Stimulated activated CD4-positive, alpha-beta T cell treated with anti-CD3 and anti-CD28 coated beads, TNF-alpha, amount 100 ng/mL, for 48 hours (primary cell): ENCODE measurements at places on chromosomes 13 and 19.

DNA sequence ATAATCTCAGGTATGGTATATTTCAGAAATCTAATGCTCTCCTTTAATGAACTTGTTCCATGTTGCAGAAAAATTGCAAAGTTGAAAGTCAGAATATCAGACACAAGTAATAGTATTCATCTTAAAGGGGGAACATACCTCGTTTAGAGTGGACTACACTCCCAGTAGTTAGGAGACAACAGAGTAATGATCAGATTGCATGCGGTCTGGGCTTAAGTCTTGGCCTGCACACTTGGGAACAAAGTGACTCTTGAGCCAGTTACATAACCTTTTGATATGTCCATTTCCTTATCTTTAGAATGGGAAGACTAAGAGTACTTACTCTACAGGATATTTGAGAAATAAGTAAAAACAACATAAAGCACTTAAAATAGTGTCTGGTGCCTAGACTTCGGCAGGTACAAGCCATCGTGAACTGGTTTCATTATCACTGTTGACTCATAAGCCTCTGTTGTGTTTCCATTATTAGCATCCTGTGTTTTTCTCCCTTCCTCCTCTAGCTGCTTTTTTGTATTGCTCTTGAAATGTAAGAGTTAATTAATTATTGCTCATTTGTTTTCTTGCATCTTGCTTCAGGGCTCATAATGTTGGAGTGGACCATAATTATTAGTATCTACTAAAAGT, 53.0 kb downstream of the DPY19L3 start:
- DNase-seq: no peak

- DNase-seq: no peak
Observed at GRCh38 chr13:79043208-79043607, 362.8 kb downstream of the RBM26 start.

DNA sequence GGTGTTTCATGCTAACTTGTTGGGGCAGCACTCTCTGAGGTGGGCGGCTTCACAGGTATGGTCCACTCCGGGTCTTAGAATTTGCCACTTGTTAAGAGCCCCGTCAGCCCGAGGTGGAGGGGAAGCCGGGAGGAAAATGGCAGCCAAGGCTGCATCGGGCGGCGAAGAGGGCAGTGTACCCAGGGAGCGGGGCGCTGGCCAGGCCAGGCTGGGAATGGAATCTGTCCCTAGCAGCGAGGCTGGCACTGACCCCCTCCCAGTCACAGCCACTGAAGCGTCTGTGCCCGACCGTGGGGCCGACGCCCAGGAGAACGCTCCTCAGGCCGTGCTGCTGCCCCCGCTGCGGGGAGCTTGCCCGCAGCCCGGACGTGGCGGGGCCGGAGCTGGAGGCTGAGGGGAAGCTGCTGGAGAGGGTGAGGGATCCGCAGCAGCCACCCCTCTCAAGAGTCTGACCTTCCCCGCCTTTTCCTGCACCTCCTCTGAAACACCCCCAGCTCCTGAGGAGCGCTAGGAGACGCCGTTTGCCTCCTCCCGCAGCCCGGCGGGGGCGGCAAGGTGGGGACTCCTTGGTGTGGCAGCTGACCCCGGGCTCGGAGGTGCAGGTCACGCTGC, 313.8 kb upstream of the SPRY2 start:
- DNase-seq: no peak

- no peak for DNase-seq
Observed at GRCh38 chr13:103451656-103452055, 385.4 kb upstream of the SLC10A2 start.

DNA sequence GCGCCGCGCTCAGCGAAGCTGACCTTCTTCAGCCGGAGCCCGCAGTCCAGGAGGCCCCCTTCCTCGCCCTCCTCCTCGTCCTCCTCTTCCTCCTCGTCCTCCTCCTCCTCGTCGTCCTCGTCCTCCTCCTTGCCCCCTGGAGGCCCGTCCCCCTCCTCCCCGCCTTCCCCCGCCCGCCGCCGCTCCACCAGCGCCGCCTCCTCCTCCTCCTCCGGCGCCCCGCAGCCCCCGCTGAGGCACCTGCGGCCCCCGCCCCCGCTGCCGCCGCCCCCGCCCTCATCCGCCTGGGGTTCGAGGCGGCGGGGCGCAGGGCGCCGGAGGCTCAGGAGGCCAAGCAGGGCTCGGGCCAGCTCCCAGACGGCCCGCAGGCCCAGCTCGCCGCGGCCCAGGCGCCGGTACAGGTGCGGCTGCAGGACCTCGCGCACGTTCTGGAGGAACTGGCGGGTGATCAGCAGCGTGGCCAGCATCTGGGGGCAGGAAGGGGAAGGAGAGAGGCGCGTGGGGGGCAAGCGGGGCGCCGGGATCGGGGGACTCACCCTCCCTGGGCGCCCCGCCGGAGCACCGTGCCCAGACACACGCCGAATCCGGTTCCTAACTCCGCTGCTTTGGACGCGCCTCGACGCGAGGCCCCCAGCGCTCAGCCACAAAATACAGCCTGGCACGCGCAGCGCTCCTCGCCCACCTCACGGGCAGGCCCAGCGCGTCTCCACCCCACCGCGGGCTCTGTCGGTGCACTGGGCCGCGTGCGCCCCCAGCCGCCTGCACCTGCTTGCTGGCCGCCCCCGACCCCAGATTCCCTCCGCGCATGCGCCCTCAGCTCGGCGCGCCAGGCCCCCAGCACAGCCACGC, 5.9 kb downstream of the ANO8 start:
- no peak for DNase-seq

DNA sequence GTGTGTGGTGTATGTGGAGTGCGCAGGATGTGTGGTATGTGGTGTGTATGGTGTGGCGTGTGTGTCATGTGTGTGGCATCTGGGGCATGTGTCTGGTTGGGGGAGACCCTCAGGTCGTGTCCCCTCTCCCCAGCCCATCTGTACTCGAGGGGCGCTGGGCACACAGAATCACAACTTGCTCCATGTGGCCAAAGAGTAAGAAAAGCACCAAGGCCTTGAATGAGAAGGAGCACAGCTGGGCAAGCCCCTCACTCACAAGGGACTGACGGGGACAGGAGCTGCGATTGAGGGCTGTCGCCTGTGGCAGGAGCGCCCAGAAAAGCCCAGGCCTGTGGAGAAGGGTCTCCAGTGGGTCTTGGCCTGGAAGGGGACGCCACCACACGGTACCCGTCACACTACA, 62.8 kb downstream of the PEPD start:
- no peak for DNase-seq

GRCh38 chr13:99385940-99386339, 78.7 kb upstream of the GPR183 start:
- no peak for DNase-seq

- no peak for DNase-seq
Observed at GRCh38 chr13:21256351-21256761, 79.9 kb downstream of the MRPL57 start.

DNA sequence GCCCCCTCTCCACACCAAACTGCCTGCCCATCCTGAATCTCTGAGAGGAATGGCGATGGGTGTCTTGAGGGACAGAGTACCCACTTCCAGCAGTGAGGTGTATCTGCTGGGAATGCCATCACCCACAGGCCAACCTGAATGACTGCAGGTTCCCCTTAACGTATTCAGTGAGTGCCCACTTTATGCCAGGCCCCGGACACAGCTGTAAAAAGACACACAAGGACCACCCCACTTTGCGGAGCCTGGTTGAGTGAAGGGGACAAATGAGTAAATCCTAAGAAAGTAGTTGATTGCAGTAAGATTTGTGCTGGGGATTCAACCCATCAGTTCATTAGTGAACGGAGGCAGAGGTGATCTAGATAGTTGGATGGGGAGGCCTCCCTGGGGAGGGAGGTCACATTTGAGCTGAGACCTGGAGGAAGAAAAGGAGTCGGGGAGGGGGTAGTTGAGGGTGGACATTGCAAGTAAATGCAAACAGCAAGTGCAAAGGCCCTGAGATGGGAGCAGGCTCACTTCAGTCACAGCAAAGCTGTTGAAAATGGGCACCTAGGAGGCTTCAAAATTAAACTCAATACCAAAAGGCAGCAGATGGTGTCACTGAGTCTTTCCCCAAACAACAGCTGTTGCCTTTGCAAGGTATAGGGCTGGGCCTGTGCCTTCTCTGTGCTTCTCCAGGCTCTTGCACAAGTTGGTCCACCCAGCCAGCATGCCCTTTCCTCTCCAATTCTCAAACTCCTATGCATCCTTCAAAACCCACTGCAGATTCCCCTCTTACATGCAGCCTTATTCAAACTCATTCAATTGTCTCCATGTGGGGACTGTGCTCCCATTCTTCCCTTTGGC, 4.3 kb downstream of the GDF15 start:
- no peak for DNase-seq

GRCh38 chr19:5128251-5128935, 159.5 kb downstream of the KDM4B start:
- no peak for DNase-seq

DNA sequence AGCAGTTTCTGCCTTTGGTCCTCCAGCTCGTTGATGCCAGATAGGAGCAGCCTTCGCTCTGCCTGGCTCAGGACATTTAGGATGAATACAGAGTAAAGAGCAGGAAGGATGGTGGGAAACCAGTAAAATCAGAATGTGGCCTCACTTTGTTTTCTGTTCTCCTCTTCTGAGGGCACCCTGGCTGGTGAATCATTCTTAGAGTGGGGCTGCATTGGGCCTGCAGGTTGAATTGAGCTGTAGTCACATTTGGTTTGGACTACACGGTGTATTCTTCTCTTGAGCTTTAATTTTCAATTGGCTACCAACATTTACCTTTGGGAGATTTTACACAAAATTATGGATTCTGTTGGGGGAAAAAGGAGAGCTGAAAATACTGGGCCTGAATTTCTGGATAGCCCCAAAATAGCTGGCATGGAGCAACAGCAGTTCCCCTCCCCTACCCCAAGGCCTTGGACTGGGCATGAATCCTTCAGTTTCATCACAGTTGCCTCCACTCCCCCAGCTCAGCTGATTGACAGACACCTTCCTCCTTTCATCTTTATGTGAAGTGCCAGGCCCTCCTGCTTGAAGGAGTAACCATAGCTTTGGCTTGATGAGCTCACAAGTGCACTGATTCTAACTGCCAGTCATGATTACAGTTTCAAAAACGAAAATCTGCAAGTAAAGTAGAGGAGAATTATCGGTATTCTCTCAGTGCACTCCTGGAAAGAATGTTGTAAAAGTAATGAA, 24.3 kb downstream of the ERCC5 start:
- no peak for DNase-seq

DNA sequence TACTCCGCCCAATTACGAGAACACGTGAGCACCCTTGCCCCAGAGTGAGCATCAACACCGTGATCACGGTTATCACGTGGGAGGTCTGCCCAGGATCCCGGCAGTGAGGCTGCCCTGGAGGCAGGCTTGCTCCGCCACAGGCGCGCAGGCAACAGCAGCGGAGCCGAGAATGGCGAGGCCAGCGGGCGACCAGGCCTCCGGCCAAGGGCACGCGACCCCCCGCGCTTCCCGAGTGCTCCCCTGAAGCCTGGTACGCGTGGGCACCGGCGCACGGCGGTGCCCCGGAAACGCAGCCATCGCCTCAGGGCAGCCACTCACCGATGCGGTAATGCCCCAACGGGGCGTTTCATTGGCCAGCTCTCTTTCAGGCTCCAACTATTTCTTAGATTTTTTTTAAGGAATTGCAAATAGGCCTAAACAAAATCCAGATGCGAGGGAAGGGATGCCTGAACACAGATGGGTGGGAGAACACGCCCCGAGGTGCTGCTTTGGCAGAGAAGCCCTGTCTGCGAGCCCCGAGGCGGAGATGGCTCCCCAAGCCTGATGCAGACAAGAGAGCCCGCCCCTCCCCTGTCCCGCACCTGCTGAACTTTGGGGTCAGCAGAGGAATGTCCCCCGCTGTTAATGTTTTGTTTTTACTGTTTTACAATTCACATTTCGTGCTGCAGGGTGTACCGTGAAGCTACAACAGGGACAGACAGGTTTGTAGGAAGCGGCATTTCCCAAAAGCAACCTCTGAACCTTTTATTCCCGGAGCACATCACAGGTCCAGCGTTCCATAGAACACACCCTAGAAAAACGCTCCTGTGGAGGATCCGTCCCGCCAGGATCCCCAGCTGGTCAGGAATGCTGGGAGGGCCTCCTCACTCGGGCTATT, 132.7 kb downstream of the ZDHHC20 start:
- DNase-seq: no peak

- no peak for DNase-seq
Observed at GRCh38 chr13:106484537-106485193, 50.8 kb downstream of the EFNB2 start.

DNA sequence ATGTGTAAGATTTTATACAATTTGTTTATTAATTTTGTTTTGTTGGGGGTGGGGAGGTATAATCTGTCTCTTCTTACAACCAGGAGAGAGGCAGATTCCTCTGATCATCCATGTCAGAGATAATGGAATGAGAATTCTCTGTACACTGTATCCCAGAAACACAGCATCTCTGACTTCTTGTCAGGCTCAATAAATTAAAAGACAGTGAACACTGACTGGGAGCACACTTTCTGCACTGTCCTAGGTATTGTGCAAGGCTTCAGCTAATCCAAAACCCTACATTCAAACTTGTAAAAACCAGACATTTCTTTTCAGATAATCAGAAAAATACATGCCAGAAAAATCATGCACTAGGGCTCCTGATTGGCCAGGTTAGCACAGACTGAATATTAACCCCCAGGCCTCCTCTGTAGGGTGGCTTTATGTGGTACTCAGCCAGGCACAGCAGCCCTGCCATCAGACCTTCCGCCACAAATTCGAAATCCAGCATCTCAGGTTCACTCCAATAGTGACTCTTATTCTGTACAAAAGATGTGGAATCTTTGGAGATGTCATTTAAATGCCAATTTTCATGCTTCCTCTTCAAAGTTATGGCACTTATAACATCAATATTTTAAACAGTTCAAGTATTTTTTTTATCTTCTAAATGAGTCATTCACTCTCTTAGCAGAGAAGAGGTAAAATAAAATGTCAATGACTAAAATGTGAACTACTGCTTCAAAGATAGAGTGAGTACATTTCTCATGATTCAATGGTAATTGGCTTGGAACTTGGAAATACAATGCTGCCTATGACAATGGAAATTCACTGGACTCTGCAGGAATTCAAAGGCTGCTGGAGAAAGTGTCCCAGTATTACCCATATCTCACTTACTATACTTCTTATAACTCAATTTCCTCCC, 211.5 kb downstream of the KLF12 start:
- no peak for DNase-seq

DNA sequence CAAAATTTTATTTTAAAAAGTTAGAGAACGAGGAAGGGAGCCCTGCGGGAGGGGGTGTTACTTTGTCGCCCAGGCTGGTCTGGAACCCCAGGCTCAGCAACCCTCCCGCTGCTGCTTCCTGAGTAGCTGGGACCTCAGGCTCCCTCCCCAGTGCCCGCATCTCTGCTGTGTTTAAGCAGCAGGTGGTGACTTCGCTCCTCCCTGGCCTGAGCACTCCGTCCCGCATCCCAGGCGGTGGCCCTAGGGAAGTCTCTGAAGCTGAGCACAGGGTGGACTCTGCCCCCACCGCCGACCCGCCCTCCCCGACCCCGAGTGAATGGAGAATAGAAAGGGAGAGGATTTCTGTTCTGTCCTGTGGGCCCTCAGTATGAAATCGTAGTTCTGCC, 30.5 kb downstream of the ZNF701 start:
- DNase-seq: no peak

GRCh38 chr19:47020992-47021496, 1.4 kb downstream of the NPAS1 start:
- no peak for DNase-seq

- peak; percentile 61 for DNase-seq
Observed at GRCh38 chr13:110138010-110138699, 168.8 kb downstream of the COL4A1 start.
